ENCODE measurements at places on chromosomes 16 and 17. TPM values are rescaled to one million over a fixed set of nuclear protein-coding genes. Genes with fewer than 3 reads are reported as not detected.

DNA sequence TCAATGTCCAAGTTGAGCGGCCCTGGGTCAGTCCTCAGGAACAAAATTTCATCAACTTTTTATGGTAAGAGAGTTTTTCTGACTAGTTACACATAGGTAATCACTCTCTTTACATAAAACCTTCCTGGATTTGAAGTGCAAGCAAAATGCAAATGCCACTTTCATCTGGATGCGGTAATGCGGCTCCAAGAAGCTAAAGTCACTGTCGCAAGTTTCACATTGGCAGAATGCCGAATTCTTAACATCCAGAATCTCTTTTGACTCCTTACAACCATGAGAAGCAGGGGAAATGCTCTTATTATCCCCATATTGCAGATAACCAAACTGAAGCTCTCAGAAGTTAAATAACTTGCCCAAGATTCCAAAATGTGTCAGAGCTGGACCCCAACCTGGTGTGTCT is 30.0 kb downstream of the MRPS23 start:
- H3K27ac ChIP-seq, result no peak overlapping the region
- no peak for DNase-seq
- H3K4me1 ChIP-seq, result no peaks in the 10 kb centered on the region
- H3K4me3 ChIP-seq, result no peak overlapping the region
- peaks cover 45% of the 10 kb centered on the region for H3K27me3 ChIP-seq

DNA sequence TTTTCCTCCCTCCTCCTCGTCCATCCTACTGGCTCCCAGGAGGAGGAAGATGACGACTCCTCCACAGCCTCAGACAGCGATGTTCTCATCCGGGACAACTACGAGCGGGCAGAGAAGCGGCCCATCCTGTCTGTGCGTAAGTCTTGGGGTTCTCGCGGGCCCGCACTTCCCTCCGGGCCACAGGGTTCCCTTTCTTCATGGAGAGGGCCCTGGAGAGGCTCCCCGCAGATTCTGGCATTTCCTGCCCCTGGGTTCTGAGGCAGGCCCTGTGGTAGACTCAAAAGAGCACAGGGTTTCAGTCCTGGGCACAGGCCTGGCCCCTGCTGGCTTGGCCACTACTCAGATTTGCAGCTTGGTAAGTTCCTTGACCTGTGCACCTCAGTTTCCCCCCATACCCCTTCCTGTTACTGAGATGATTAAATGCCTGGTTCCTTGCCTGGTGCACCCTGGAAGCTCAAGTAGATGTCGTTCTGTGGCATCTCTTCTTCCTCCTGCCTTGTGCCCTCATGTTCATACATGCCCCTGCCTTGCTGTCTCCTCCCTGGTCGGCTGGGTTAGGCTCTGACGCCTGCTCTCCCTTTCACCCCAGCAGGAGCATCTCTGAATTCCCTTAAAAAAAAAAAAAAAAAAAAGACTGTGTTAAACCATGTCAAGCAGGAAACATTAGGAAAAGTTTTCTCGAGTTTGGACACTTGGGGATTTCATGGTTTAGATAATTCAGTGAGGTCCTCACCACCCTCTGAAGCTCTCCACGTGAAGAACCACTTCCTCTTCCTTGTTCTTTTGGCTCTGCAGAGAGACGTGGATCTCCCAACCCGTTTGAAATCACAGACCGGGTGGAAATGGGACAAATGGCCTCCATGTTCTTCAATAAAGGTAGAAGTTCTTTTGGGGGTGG is 14.3 kb upstream of the NAT9 start:
- H3K4me1 ChIP-seq, result no peaks in the 10 kb centered on the region
- no peak overlapping the region for H3K4me3 ChIP-seq
- DNase-seq, result no peak
- H3K27me3 ChIP-seq, result no peaks in the 10 kb centered on the region

- H3K36me3 ChIP-seq, result no peaks in the 10 kb centered on the region
- DNase-seq, result no peak
- H3K4me3 ChIP-seq, result no peak overlapping the region
- no peaks in the 10 kb centered on the region for H3K27me3 ChIP-seq
These were observed 11.1 kb downstream of the BPTF start for GRCh38 chr17:67836205-67836987.

GRCh38 chr17:70271672-70272071 is 102.3 kb downstream of the KCNJ2 start:
- no peak for DNase-seq
- no peak overlapping the region for H3K4me3 ChIP-seq
- no peaks in the 10 kb centered on the region for H3K27me3 ChIP-seq
- H3K4me1 ChIP-seq, result no peaks in the 10 kb centered on the region

PIRT gene
- total RNA-seq, result not detected

GRCh38 chr17:67157732-67158639 is 87.0 kb downstream of the HELZ start:
- H3K4me3 ChIP-seq, result no peak overlapping the region
- H3K27ac ChIP-seq, result no peak overlapping the region
- no peaks in the 10 kb centered on the region for H3K4me1 ChIP-seq
- no peaks in the 10 kb centered on the region for H3K36me3 ChIP-seq
- no peak for DNase-seq
- no peaks in the 10 kb centered on the region for H3K27me3 ChIP-seq

- no peak overlapping the region for H3K4me3 ChIP-seq
- H3K4me1 ChIP-seq, result no peaks in the 10 kb centered on the region
- H3K36me3 ChIP-seq, result no peaks in the 10 kb centered on the region
- H3K27me3 ChIP-seq, result 0 out of 2 replicates have a peak, but pooled peaks cover 7% of the 10 kb centered on the region
These were observed 31.9 kb upstream of the CPHXL start for GRCh38 chr16:75758215-75758614.

OTOP3 gene
- not detected for total RNA-seq

- no peaks in the 10 kb centered on the region for H3K4me1 ChIP-seq
- H3K36me3 ChIP-seq, result no peaks in the 10 kb centered on the region
- no peaks in the 10 kb centered on the region for H3K27me3 ChIP-seq
- H3K4me3 ChIP-seq, result no peak overlapping the region
These were observed 36.9 kb upstream of the WSB1 start for GRCh38 chr17:27257031-27257357.

GCGR gene
- total RNA-seq, result not detected

Measured in PC-9 (cell line).